Neural crest cell (in vitro differentiated cells): ENCODE measurements at places on chromosomes 3 and 15.
A peak's percentile ranks its signal among the peaks of the same experiment; 100 is the strongest.

- H3K27ac ChIP-seq = no peak overlapping the region
- H3K4me3 ChIP-seq = no peak overlapping the region
- no peak for DNase-seq
- no peaks in the 10 kb centered on the region for H3K27me3 ChIP-seq
- H3K4me1 ChIP-seq = peaks cover 53% of the 10 kb centered on the region
These were observed 69.9 kb downstream of the EPHB3 start for GRCh38 chr3:184631472-184631861.

DNA sequence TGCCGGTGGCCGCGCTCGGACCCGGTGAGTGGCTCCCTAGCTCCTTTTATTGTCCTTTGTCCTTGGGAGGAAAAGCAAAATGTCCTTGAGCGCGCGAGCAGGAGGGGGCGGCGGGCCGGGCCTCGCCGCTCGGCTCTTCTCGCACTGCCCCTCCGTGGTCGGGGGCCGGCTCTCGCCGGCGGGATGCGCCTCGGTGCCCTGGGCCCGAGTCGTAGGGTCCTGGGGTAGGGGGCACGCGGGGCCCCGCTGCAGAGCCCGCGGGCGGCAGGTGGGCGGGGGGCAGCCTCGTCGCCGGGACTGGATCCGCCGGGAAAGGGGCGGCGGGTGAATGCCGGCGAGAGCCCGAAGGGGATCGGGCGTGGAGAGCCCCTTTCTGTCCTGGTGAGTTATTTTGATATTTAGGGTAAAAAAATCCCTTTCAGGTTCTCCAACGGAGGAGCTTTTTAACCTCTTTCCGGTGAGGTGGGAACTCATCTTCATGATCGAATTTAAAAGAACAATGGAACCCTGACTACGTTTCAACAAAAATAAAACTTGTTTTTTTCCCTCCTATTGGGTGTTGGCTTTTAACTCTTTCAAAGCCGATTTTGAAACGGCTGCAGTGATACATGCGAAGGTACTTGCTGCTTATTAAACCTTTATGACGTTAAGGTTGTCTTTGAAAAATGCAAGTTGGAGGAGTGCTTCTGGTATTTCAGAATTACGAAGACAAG is 16.8 kb upstream of the CHD2 start:
- H3K4me1 ChIP-seq = peaks cover 67% of the 10 kb centered on the region
- peaks cover 33% of the 10 kb centered on the region for H3K36me3 ChIP-seq
- DNase-seq = no peak
- peak overlapping the region; percentile 97 for H3K4me3 ChIP-seq
- peak overlapping the region; percentile 99 for H3K27ac ChIP-seq

DNA sequence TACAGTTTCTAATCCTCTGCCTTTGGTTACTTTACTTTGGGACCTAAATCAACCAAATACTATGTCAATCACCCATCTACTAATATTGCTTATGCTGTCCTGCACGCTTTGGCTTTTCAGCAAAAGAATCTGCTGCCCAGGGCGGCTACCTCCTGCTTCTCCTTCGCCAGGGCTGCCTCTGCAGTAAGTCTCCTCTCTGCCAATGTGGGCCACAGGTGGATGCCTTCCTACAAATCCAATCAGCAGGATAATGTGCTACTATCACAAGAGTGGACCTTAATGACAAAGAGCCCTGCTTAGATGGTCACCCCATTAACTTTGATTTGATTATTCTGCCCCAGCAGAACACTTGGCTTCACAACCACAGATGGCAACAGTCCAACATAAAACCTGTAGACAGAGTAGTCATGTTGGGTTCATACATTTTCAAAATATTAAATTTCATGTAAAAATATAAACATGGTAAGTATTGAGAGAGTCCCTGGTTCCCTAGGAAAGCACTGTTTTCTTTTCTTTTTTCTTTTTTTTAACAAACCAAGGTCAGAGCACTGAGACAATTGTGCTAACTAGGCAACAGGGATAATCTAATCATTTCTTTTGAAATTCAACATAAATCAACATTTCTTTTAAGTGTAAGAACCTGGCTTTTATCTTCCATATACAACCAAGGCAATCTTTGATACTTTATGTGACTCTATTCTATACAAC is 298.3 kb downstream of the ZBTB20 start:
- no peak overlapping the region for H3K27ac ChIP-seq
- H3K27me3 ChIP-seq = no peaks in the 10 kb centered on the region
- no peaks in the 10 kb centered on the region for H3K4me1 ChIP-seq
- no peak overlapping the region for H3K4me3 ChIP-seq

DNA sequence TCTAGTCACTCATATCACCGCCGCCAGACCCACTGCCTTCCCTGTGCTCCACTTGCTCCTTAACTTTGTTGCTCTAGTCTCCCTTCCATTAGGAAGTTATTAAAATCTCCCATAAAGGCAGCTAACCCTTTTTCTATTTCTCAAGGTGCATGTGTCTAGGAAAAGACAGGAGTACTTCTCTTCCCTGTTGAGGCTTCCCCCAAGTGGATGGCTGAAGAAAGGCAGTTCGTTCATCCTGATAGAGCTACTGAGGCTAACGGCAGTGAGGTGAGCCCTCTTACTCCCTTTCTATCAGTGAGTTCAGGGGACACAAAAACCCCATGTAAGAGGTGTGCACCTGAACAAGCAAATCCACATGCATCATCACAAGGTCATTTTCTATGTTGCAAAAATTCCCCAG is 397.8 kb downstream of the IGSF11 start:
- no peak for DNase-seq
- H3K27ac ChIP-seq = no peak overlapping the region
- no peaks in the 10 kb centered on the region for H3K36me3 ChIP-seq

- no peak overlapping the region for H3K27ac ChIP-seq
- H3K36me3 ChIP-seq = no peaks in the 10 kb centered on the region
- peaks cover 4% of the 10 kb centered on the region for H3K27me3 ChIP-seq
- H3K4me1 ChIP-seq = no peaks in the 10 kb centered on the region
These were observed 62.8 kb downstream of the SCN11A start for GRCh38 chr3:38988955-38989354.

GRCh38 chr15:40092256-40092978 is 16.3 kb downstream of the BMF start:
- peaks cover 90% of the 10 kb centered on the region for H3K4me1 ChIP-seq
- DNase-seq = no peak
- H3K4me3 ChIP-seq = peak overlapping the region; percentile 65
- no peaks in the 10 kb centered on the region for H3K36me3 ChIP-seq
- H3K27ac ChIP-seq = peak overlapping the region; percentile 5

DNA sequence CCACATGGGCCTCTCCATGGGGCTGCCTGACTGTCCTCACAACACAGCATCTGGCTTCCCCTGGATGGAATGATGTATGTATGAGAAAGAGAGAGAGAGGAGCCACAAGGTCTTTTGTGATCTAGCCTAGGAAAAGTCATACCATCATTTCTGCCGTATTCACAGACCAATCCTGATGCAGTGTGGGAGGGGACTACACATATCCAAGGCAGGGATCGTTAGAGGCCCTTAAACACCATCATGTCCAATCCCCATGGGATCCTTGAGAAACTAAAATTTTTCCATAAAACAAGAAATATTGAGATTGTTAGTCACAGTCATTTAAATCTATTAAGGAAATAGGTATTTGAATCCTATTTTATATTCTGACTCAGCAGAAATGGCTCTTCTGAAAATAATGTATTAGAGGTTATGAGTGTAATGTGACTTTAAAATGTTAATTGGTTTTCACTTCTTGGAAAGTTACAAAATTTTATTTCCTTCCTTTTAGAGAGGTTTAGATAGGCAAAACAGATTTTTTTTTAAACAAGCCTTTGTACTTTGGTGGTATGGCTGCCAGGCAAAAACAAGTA is 65.1 kb upstream of the TSC22D2 start:
- H3K36me3 ChIP-seq = no peaks in the 10 kb centered on the region
- no peak overlapping the region for H3K4me3 ChIP-seq
- no peaks in the 10 kb centered on the region for H3K27me3 ChIP-seq
- H3K4me1 ChIP-seq = peaks cover 15% of the 10 kb centered on the region

DNA sequence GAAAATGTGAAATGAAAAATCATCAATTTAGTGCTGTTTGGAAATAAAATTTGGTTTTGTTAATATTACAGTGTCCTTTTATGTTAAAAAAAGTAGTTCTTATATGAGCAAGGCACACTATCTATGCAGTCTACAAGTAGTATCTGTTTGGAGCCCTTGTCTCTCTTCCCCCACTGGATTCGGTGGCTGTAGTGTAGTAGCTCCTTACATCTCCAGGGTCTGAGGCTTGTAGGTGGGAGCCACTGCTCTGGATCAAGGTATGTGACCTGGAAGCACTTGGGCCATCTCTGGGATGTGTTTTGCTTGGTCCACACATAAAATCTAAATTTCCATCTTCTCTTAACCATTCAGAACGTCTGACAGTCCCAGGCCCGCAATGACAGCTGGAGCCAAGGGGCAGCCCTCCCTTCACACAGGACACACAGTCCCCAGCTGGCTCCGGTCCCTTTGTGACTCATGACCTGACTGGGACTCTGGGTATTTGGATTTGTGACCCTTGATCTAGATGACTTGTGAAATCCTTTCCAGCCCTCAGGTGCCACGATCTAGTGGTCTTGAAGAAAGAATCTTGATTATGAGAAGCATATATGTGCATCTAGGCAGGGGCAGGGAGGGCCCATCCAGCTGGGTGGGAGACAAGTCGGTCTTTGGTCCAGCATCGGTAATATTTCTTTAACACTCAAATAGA is 80.0 kb downstream of the USP13 start:
- no peak for DNase-seq
- peaks cover 19% of the 10 kb centered on the region for H3K36me3 ChIP-seq
- H3K4me3 ChIP-seq = no peak overlapping the region

DNA sequence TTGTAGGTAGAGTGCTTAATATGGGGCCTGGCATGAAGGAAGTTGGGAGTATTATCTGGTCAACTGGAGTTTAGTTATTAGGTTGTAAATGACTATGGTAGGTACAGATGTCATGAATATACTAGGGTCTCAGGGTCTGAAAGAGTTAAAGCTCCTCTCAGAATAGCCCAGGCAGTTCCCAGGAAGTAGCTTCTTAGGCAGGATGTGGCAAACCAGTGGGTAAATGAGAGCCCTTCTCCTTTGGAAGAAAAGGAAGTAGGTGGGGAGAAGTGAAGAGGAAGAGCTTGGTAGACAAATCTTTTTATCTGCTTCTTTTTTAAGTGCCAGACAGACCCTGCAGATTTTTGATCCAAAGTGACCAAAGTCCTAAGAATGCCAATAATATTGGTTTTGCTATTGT is 24.5 kb downstream of the MAP2K1 start:
- DNase-seq = no peak
- H3K27ac ChIP-seq = peak overlapping the region; percentile 57
- no peaks in the 10 kb centered on the region for H3K27me3 ChIP-seq
- H3K4me1 ChIP-seq = peaks cover 56% of the 10 kb centered on the region
- peaks cover 10% of the 10 kb centered on the region for H3K36me3 ChIP-seq

DNA sequence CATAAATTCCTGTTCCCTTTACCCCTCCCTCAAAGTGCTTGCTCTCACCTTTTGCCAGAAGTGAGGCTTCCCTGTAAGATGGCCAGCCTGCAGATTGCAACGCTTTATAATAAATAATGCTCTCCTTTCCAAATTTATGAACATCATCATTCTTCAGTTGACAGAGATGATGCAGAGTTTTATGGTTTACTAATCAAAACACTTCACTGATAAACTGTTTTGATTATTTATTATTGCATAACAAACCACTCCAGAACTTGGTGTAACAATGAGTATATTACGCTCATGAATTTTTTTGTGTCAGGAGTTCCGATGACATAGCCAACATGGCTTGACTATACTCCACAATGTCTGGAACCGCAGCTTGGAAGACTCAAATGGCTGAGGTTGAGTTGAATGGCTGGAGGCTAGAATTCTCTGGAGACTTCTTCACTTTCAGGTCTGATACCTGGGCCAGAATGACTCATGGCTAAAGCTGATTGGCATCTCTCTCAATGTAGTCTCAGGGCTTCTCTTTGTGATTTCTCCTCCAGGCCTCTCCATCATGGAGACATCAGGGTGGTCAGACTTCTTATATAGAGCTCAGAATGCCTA is 27.3 kb upstream of the TGFBR2 start:
- no peak overlapping the region for H3K4me3 ChIP-seq
- peak overlapping the region; percentile 40 for H3K27ac ChIP-seq
- no peaks in the 10 kb centered on the region for H3K27me3 ChIP-seq
- no peak for DNase-seq

DNA sequence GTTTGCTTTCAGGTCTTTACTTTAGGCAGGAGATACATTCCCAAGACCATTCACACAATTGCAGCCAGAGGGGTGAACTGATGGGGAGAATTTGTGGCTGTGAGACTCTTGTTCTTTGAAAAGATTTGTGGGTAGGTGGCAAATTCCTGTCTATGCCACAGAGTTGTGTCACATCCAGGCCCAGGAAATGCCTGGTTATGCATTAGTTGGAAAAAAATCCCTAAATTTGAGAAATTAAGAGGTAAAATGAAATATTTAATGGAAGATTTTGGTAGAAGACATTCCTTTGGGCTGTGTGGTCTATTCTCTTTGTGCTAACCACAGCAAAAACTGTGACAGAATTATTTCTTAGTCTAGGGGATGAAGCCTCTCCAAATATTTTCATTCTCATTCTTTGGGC is 28.8 kb downstream of the SAMMSON start:
- no peak for DNase-seq
- peaks cover 10% of the 10 kb centered on the region for H3K4me1 ChIP-seq
- H3K4me3 ChIP-seq = no peak overlapping the region
- H3K27me3 ChIP-seq = no peaks in the 10 kb centered on the region
- peaks cover 5% of the 10 kb centered on the region for H3K36me3 ChIP-seq
- H3K27ac ChIP-seq = no peak overlapping the region

DNA sequence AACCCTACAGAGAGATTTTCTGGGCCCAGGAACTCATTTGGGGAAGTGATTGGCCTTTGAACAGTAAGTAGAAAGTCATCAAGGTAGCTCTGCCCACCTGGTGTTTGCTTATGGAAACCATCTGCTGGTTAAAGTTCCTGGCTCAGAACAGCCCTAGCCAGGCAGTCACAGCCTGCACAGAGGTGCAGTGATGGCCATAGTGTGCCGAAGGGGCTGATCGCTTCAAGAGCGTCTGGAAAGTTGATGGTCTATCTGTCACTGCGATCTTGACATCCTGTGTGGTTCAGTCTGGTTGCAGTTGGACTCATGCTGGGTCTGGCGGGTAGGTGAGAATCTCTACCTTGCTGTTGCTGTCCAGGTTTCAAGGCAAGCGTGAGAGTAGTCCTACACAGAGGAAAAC is 151.6 kb downstream of the SLCO3A1 start:
- peaks cover 11% of the 10 kb centered on the region for H3K4me1 ChIP-seq
- peaks cover 3% of the 10 kb centered on the region for H3K27me3 ChIP-seq
- no peak for DNase-seq
- no peak overlapping the region for H3K27ac ChIP-seq
- no peaks in the 10 kb centered on the region for H3K36me3 ChIP-seq

- H3K4me1 ChIP-seq = peaks cover 49% of the 10 kb centered on the region
- no peaks in the 10 kb centered on the region for H3K36me3 ChIP-seq
- peaks cover 82% of the 10 kb centered on the region for H3K27me3 ChIP-seq
- no peak for DNase-seq
- H3K4me3 ChIP-seq = no peak overlapping the region
These were observed 73.0 kb upstream of the GLCE start for GRCh38 chr15:69087366-69087976.

DNA sequence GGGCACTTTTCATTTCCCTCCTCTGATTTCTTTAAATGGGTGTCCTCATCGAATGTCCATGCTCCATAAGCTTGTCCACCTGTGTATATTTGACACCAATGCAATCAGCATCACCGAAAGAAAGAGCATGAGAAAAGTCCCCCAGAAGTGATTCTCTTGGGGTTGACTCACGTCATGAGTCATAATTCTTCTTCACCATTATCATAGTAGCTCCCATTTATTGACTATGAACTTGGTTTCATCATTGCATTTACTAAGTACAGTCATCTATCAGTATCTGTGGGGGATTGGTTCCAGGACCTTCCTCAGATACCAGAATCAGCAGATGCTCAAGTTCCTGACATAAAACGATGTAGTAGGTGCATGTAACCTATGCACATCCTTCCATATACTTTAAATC is 372.5 kb upstream of the CFAP20DC start:
- peaks cover 19% of the 10 kb centered on the region for H3K4me1 ChIP-seq
- H3K4me3 ChIP-seq = no peak overlapping the region
- no peaks in the 10 kb centered on the region for H3K36me3 ChIP-seq
- no peak overlapping the region for H3K27ac ChIP-seq
- H3K27me3 ChIP-seq = no peaks in the 10 kb centered on the region
